ENCODE measurements at places on chromosomes 1 and 21.

DNA sequence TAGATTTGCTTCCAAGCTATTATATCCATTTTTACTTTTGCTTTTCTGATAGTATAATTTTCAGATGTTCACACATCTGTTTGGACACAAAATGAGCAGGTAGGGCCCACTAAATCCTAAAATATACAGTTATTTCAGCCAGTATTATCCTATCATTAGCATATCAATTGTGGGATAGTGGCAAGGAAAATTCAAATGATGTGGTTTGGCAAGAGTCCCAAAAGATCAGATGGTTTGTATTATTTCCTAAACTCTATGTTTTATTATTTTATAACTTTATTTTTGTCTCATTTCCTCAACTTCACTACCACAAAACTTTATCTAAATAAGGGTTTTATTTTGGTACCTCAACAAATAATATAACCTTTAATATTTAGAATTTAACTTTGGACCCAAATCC lies 1659.6 kb downstream of the NCAM2 start:
- DNase-seq = no peak

DNA sequence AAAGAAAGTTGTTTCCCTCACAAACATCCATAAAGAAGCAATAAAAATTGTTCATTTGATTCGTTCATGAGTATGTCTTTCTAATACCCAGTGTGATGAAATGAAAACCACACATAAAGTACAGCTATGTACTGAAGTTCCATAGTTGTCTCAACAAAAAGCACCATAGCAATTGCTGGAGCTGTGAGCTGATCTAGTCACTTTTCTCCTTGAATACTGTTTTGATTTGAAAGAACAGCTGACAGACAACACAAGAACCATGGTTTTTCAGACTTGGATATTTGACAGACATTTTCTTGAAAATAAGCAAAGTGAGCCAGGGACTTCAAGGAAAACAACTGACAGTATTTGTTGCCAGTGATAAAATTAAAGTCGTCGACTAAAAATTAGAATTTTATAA lies 237.1 kb upstream of the PLD5 start:
- DNase-seq = no peak

DNA sequence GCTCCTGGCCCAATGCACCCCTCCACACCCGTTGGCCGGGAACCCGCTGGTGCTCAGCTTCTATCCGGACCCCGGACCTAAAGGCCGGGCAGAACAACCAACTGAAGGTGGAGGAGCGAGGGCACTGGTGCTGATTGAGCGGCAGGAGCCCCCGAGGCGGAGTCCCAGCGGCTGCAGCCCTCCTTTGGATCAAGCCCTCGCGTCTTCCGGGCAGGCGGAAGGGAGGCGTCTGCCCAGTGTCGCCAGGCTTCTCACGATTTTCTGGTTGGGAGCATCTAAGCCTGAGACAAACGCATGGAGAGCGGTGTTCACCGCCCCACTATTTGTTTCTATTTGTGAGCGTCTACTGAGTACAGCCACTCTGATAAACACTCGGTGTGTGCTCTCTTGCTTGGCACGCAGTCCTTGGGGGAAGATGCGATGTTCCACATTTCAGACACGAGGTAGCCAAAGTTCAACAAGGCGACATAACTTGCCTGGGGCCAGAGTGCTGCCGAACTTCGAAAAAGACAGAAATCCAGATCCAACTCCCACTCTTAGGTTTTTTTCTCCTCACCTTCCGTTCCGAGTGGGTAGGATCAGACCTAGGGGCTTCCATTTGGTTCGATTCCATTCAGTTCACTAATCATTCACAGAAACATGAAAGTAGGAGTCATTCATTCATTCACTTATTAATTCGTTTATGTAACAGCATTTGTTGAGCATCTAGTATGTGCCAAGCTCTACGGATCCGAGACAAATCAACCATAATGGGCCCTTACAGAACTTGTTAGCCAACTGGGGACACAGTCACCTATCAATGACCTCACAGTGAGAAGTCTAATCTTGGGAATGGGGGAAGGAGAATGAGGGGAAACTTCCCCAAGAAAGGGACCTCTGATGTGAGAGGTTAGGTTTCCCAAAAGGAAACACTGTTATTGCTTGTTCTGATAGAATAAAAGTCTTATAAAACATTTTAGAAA lies 4.9 kb upstream of the DMRTA2 start:
- peak; percentile 25 for DNase-seq

- DNase-seq = no peak
Measured at GRCh38 chr1:225435957-225436392, 8.1 kb upstream of the LBR start.

GRCh38 chr1:37001703-37002102 lies 32.6 kb downstream of the GRIK3 start:
- DNase-seq = no peak

GRCh38 chr1:170305777-170306512 lies 160.2 kb downstream of the NTMT2 start:
- DNase-seq = no peak

DNA sequence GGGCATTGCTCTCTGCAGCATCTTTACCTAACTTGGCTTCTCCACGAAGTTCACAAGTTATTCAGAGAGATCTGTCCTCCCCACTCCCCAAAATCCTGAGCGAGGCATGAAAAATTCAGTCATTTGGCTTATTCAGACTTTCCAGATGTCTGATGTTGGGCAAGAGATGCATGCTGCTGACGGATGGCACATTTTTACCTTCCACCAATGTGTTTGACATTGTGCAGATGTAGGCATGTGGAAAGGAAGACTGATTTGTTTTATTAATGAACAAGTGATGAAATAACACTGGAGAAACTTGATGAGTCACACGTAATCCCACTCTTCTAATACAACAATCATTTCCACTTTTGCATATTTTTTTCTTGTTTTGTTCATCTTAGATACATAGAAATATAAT lies 86.7 kb downstream of the C1orf94 start:
- no peak for DNase-seq

GRCh38 chr1:39733161-39733560 lies 5.5 kb upstream of the PPIE start:
- no peak for DNase-seq

DNA sequence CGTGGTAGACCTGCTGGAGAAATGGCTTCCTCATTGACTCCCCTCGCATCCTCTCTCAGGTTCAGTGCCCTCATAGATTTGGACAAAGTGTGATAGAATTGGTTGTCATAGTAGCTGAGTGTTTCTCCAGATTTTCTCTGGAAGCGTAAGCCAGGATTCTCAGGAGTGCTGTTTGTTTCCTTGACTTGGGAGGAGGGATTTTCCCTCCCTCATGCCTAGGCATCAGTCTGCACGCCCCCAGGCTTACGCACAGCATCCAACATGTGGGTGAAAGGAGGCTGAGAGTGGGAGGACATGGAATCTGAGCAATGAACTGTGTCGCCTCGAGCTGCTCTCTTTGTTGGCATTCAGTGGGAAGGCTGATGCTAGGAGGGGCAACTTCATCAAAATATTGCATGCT lies 503.5 kb downstream of the LTN1 start:
- DNase-seq = no peak

DNA sequence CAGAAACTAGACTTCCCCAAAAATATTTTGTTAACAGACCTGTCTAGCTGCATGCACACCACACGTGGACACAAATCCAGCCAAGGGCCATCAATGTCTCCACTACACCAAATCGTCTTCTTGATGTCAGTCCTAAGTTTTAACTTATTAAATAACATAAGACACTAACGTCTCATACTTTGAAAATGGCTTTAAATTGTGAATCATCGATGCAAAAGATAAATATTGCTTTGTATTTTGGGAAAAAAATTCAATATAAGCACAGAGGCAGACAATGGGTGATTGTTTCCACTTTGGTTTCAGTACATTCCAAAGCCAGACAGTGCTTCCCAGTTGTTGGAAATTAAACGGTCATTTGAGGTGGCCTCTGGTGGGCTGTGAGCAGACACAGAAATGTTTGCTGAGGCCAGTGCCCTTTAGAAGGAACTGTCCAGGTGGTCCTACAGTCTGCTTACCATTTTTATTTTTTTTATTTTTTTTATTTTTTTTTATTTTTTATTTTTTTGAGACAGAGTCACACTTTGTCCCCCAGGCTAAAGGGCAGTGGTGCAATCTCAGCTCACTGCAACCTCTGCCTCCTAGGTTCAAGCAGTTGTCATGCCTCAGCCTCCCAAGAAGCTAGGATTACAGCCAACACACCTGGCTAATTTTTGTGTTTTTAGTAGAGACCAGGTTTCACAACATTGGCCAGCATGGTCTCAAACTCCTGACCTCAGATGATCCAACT lies 1.8 kb upstream of the KIAA2013 start:
- no peak for DNase-seq
